Stimulated activated CD4-positive, alpha-beta T cell treated with anti-CD3 and anti-CD28 coated beads, Interleukin-15, amount 100 ng/mL, for 1 hour (primary cell): ENCODE measurements at places on chromosomes 3 and 15.
A peak's percentile ranks its signal among the peaks of the same experiment; 100 is the strongest.

DNA sequence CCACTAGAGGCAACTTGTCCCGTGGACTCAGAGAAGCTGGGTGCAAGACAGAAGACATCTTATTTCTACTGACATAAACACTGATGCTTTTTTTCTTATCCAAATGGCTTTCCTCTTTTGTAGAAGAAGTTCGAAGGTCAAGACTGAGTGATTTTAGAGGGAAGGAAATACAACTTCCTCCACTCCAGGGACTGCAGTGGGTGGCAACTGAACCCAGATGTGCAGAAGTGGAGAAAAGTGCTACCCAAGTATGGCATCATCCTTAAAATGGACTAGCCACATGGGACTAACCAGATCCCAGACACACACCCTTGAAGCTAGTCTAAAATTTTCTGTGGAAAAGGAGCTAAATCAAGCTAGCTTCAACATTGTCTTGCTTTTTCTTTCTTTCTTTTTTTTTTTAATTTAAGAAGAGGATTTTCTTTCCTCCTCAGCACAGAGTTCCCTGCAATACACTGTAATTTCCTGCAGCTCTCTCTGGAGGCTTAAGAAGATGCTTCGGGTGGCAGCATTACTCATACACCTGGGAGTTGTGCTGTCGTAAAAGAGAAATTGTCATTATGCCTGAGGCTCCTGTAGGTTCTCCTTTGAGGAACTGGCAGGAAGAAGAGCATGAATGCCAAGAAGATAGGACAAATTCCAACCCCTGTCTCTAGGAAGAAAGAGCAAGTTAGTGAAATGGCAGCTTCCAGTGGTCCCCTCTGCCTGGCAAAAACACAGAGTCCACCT lies 3.8 kb upstream of the FRMD4B start:
- no peak for DNase-seq

- no peak for DNase-seq
Observed at GRCh38 chr3:55780913-55781312, 293.8 kb upstream of the WNT5A start.

- DNase-seq, result no peak
Observed at GRCh38 chr15:30046430-30046829, 36.3 kb upstream of the GOLGA8J start.

- no peak for DNase-seq
Observed at GRCh38 chr3:66592927-66593625, 92.3 kb upstream of the LRIG1 start.

GRCh38 chr15:48596415-48596814 lies 49.1 kb downstream of the FBN1 start:
- no peak for DNase-seq

- peak; percentile 19 for DNase-seq
Observed at GRCh38 chr15:84878504-84878903, 6.0 kb upstream of the SLC28A1 start.

DNA sequence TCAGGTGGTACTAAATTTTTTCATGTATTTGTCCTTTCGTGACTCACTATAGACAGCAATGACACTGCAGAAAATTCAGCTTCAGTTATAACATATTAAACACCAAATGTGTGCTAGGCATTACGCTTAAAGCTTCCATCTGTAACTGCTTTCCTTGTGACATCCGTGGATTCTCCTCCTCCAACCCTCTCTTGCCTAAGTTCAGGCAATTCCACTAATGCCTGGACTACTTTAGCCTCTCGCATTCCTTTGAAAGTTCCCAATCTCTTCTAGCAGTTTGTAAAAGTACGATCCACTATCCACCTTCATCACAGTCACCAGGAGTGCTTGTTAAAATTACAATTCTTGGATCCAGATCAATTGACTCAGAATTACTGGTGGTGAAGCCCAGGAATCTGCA lies 17.7 kb downstream of the CCDC80 start:
- DNase-seq, result no peak

- DNase-seq, result no peak
Observed at GRCh38 chr3:115401851-115402501, 221.3 kb upstream of the GAP43 start.

GRCh38 chr3:140128631-140129030 lies 193.6 kb downstream of the CLSTN2 start:
- no peak for DNase-seq

GRCh38 chr3:186247821-186248814 lies 113.9 kb downstream of the DGKG start:
- no peak for DNase-seq

DNA sequence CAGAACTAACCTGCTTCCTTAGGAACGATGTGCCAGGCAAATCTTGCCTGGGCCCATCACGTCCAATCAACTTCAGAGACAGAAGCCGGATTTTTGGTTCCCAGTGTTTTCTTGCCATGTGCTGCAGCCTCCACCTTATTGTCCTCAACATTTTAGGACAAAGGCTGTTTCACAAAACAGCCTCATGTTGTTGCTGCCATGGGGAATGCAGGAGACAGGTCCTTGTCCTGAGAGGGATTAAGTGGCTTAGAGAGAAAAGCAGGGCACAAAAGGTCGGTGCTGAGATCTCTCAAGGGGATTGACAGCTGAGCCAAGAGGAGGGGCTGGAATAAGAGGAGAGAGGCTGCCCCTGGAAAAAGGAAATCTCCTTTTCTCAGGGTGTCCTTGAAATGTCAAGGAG lies 11.3 kb upstream of the NMNAT3 start:
- DNase-seq, result no peak

GRCh38 chr3:64023861-64024223 lies 548 bp upstream of the PSMD6 start:
- DNase-seq, result no peak

DNA sequence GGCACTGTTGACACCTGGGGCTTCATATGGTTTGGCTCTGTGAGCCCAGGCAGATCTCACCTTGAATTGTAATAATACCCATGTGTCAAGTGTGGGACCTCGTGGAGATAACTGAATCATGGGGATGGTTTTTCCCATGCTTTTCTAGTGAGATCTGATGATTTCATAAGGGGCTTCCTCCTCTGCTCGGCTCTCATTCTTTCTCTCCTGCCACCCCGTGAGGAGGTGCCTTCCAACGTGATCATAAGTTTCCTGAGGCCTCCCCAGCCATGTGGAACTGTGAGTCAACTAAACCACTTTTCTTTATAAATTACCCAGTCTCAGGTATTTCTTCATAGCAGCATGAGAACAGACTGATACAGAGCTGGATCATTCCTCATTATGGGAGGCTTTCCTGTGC lies 655.9 kb upstream of the ADAMTS9 start:
- DNase-seq, result no peak
